ENCODE measurements at places on chromosomes 5 and 9.

DNA sequence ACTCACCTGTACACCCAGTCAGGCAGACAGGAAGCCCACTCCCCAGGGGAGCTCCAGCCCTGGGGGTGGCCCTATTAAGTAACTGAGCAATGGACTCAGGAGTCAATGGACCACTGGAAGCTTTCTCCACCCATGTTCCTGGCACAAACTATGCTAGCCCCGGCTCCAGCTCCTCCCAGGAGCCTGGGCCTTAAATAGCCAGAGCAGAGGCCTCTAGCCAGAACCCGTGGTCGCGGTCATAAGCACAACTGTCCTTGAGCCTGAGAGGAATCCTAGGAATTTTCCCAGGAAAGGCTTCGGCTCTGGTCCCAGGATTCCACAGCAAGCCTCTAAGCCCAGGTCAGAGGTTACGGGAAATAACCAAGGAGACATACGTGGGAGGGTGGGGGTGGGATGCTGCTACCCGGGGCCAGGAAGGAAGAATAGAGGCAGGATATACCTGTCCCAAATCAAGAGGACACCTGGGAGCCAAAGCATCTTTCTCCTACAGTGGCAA lies 5.5 kb downstream of the SEPTIN8 start:
- peak; percentile 60 for DNase-seq

DNA sequence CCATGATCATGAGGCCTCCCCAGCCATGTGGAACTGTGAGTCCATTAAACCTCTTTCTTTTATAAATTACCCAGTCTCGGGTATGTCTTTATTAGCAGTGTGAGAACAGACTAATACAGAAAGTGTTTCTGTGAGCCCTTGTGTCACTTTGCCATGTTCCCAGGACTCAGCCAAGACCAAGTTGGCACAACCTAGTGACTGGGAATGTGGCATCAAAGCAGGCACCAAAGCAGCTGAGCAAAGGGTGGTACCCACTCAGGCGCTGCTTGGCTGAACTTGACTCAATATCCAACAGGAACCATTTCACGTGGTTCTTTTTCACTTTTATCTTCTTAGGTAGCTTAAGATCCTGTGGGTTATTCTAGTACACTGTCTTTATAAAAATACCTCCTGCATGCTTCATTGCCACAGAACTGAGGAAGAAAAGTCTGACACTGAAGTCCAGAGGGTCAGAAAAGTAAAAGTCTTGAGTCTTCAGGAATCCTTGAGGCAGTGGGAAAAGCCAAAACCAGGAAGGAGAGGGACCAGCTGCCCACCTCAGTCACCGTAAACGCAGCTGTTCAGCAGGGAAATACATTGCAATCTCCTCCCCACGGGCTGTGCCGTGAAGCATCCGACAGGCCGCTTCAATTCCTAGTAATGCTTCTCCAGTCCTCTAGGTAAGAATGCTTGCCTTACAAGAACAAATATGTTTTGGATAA lies 90.5 kb upstream of the RETREG1 start:
- no peak for DNase-seq

GRCh38 chr9:72635197-72635596 lies 113.8 kb downstream of the TMC1 start:
- DNase-seq = no peak

- no peak for DNase-seq
These were observed 200.8 kb downstream of the CHSY3 start for GRCh38 chr5:130104895-130105688.

- DNase-seq = peak; percentile 22
These were observed 154.8 kb upstream of the TBC1D2 start for GRCh38 chr9:98410185-98410697.

GRCh38 chr9:86262492-86262891 lies 3.0 kb upstream of the C9orf153 start:
- no peak for DNase-seq

- no peak for DNase-seq
These were observed 8.9 kb upstream of the NKD2 start for GRCh38 chr5:999724-1000123.

GRCh38 chr9:114968671-114969070 lies 38.3 kb upstream of the TNFSF8 start:
- no peak for DNase-seq

GRCh38 chr9:86454701-86455615 lies 100.7 kb upstream of the TUT7 start:
- no peak for DNase-seq

DNA sequence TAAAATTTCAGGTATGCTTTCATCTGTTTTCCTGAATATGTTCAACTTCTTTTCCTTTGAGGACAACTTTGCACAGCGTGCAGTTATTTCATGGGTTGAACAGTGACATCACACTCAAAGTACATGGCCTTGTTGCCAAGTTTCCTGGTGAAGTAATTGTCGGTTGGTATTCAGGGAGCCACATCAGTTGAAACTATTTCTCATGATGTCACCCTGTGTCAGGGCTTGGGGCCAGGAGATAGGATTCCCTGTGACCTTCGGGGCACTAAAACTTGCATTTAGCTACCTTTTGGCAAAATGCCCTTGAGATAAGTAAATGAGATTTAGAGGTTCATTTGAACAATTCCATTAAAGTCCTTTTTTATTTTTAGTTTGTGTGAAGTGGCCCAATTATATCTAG lies 383.9 kb downstream of the SH3GL2 start:
- DNase-seq = peak; percentile 16

DNA sequence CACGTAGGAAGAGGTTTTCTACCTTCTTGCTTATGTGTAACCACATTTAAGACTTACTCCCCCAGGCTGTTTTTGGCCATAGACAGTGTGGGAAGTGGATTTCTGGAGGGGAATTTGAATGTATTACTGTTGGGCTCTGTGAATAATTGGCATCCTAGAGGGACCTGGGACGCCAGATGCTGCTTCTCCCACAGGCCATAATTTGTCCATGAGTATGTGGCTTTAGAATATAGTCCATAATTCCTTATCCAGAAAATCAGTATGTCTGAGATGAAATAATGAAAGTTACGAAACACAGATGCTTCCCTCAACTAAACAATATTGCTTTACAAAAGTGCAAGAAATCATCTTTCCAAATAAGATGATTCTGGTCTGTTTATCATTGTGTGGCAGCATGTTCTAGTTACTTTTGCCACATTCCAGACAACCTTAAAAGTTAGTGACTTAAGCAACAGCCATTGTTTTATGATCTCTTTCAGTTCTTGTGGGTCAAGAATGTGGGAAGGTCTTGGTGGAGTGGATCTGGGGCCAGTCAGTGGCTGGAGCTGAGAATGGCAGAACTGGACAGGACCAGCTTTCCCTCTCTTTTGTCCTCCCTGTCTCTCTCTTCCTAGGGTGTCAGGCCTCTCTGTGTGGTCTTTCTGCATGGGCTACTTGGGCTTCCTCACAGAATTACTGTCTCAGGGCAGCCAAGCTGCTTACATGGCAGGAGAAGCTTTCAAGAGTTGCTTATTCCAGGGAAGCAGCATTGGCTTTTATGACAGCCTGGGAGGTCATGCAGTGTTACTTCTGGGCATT lies 79.4 kb downstream of the FBXL7 start:
- no peak for DNase-seq

Data from left ventricle myocardium inferior (tissue), 1 donor.